ENCODE measurements at places on chromosomes 11 and 22. TPM values are rescaled to one million over a fixed set of nuclear protein-coding genes. Genes with fewer than 3 reads are reported as not detected.

The PMM1 gene
- 31.6 TPM for polyA plus RNA-seq

The DGCR6 gene
- 63.4 TPM for polyA plus RNA-seq

The CEND1 gene
- polyA plus RNA-seq = 0.67 TPM

The P2RX3 gene
- 4.2 TPM for polyA plus RNA-seq

The BDNF gene
- 1.0 TPM for polyA plus RNA-seq

The CASTOR1 gene
- 5.4 TPM for polyA plus RNA-seq

The FAM168A gene
- polyA plus RNA-seq = 24.2 TPM

GRCh38 chr22:33035272-33035863 is 22.8 kb downstream of the SYN3 start:
- no peak for DNase-seq

- peak; percentile 38 for DNase-seq
Measured at GRCh38 chr22:37021710-37022482, 2.4 kb downstream of the MPST start.

GRCh38 chr11:61287338-61287977 is 7.7 kb downstream of the VWCE start:
- no peak for DNase-seq

DNA sequence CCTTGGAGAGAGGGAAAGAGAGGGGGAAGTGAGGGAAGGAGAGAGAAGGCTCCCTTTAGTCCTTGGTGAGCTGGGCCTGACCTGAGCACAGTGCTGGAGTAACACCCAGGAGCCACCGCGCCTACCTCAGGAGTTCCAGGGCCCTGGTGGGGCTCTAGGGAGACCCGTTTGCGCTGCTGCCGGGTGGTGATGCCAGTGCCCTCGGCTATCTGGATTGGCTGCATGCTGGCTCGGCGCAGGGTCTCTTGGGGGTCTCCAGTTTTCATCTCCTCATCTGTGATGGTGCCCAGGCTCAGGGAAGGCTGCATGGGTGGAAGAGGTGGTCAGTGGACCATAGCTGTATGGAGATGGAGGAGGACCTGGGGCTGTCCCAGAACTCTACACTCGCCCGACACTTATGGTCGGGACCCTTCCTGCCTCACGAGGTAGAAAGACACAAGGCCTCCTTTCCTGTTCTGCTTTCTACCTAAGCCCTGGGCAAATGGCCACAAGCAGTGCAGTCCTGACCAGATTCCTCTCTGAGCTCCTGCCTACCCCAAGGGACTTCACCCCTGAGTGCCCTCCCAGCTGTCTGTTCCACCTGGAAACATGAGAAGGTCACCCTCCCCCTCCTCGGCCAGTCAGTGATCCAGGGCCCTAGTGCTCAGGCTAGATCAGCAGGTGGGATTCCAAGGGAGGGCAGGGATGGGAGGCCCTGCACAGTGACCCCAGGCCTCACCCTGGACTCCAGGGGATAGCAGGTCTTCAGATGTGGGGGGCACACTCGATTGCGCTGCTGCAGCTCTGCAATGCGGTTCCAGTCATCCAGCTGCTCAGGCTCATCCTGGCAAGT is 6.0 kb downstream of the IL18BP start:
- DNase-seq = no peak

DNA sequence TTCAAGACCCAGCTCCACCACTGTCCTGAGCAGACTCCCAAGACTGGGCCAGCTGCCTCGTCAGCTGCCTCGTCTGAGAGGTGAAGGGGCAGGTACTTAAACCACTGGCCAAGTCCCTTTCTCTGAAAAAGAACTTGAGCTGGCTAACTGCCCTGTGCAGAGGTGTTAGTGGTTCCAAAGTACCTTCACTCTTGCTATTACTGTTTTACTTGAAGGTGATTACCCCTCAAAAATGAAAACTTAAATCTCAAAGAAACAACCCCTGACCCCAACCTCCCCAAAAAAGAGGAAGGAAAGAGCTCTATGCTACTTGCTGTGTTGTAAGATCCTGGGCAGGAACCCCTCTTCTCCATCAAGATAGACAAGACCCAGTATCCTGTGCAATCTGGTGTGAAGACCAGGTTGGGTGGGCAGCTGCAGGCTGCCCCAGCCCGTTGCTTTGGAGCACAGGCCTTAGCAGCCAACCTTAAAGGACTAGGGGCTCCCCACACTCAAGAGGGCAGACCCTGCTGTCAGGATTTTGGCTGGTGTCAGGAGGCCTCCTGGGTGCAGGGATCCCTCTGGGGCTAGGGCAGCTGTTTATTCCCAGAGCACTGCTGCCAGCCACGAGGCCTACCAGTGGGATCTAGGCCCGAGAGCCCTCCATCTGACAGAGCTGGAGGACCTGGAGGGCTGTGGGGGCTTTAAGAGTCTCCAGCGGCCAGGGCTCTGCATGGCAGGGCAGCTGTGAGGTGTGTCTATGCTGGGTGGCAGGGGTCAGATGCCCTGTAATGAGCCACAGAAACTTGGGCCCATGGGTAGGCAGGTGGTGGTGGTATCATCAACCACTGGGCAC is 13.0 kb downstream of the GUCD1 start:
- DNase-seq = no peak

- no peak for DNase-seq
Measured at GRCh38 chr22:30841273-30841672, 127.3 kb downstream of the MORC2 start.

- DNase-seq = no peak
Measured at GRCh38 chr11:100141201-100141600, 545.9 kb upstream of the ARHGAP42 start.

- DNase-seq = no peak
Measured at GRCh38 chr11:57793351-57794115, 31.9 kb downstream of the CTNND1 start.

DNA sequence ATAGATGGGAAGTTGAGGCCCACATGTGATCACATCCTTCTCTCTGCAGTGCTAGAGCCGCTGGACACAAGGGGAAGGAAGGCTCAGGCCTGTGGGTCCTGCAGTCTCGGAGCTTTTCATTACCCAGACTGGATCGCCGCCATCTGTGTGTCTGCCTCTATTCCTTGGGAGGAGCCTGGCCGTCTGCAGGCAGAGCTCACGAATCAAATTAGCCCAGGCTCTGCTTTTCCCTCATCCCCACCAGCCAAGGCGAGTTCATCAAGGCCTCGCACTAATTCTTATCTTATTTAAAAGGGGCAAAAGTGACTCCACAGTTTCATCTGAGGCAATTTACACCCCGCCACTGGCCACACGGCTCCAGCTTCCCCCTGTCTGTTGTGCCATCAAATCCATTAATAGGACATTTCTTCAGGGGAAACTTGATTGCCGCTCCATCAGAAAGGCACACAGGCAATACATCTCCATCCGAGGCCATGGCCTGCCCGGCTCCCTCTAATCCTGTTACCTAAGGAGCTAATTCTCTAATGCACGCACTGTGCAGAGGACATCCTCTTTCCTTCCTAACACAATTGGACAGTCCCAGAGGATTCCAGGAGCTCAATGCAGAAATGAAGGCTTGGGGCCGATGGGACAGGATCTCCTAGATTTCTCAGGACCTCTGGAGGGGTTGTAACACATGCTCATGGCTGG is 3.3 kb upstream of the HTR3A start:
- peak; percentile 19 for DNase-seq

GRCh38 chr22:38973289-38974169 is 8.6 kb upstream of the APOBEC3B start:
- no peak for DNase-seq

- DNase-seq = no peak
Measured at GRCh38 chr11:71078482-71078881, 173.9 kb downstream of the SHANK2 start.

- no peak for DNase-seq
Measured at GRCh38 chr11:44831605-44832394, 105.0 kb downstream of the TSPAN18 start.

DNA sequence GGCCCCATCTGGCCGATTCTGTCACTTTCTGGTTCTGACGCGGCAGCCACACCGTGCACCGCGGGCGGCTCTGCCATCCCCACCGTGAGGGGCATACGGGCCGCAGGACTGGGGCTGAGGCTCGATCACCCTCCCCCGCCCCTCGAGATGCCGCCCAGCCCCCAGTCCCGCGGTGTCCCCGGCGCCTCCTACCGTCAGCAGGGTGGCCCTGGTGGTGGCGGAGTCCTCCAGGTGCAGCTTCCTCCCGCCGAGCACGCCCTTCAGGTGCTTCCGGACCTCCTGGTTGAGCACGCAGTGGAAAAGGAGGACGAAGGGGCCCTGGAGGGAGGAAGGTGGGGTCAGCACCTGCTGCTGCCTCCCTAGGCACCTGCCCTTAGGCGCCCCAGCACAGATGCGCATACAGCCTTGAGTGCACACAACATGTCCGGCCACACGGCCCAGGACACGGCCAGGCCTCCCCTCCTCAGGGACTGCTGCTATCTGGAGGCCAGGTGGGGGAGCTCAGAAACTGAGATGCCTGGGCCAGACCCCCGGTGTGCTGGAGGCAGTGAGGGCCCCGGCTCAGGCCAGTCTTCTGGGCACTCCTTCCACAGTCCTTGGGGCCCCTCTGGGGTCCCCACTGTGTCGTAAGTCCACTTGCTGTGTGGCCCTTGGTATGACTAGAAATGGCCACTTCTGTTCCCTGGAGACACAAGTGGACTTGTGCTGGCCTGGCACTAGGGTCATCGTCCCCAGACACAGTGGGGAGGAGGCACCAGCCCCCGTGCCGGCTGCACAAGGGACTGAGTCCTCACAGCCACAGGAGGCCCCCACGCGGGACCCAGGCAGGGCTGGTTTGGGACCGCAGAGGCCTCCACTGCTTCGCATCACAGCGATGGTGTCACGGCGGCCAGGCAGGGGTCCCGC is 31.5 kb downstream of the TRMU start:
- DNase-seq = no peak

DNA sequence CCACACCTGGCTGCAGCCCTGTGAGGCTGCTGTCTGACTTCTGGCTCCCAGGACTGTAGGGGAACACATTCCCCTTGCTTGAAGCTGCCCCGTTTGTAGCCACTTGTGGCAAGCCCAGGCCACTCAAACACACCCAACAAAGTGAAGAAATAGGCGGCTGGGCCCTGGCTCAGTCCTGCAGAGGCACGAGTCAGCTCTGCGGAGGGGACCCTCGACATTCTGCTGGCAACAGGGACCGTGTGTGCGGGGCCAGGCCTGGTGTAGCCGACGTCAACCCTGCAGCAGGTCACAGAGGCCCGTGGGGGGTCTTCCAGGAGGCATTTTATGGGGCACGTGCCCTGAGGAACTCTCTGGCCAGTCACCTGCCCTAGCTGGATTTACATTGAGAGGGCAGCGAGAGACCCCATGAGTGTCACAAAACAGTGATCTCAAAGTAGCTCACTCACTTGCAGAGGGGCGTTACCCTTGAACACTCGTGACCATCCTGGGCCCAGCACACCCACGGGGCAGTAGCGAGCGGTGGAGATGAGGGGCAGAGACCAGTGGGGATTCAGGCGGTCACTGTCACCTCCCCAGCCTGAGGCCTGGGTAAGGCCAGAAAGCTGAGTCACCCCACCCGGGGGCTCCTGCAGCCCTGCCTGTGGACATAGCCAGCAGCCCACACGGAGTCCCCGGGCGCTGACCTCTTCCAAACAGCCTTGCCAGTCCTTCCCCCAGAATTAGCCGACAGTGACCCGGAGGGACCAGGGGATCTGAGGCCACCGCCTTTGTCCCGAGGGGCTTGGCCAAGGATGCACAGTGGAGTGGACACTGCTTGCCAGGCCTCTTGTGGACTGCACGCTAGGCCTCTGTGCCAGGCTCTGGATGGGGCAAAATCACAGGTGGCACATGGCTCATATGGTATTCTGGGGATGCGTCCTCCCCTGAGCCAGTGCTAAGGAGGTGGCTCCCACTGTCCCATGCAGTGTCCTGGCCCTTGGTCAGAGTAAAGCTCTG is 139.5 kb downstream of the CTTN start:
- no peak for DNase-seq

- DNase-seq = no peak
Measured at GRCh38 chr11:26916805-26917204, 77.1 kb upstream of the FIBIN start.

DNA sequence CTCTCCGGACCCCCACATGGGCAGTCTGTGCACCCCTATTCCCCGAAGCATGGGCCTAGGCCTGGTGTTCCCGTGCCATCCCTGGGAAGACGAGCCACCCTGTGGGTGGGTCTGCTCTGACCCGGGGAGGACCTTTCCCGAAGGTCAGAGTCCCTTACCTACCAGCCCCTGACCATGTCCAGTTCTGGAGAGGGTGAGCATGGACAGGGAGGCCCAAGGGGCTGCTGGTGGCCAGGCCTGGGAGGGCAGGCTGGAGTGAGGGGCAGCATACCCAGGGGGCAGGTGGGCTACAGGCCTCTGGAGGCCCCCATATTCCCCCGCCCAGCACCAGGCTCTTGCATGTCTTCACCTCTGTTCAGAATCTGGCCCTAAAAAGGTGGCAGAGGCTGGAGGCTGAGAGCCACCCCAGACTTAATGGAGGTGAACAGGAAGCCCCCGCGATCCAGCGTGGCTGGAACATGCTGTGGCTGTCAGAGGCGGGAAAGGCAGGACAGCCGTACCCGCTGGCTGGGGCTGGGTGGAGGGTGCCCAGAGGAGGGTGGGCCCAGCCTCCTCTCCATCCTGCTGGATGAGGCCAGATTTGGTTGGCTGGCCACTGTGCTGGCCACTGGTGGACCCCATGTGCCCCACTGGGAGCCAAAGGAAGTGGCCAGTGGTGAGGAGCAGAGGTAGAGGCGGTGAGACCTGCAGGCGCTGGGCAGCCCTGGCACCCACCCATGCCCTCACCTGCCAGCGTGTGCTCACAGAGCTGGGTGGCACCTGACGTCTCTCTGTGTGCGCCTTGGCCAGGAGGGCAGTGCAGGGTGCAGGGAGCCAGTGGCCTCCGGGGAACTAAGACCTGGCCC is 11.2 kb upstream of the SYT8 start:
- DNase-seq = no peak

Measured in hindlimb muscle (tissue), 1 donor.